T-helper 2 cell treated with Interferon-gamma antibody and Interleukin-4, amounts not matched to agents 100 ng/mL and 5 ng/mL, for 36 hours (primary cell): ENCODE measurements at places on chromosomes 7 and 10. TPM values are rescaled to one million over a fixed set of nuclear protein-coding genes. Genes with fewer than 3 reads are reported as not detected.

Gene AKR1C2
- total RNA-seq, result not detected in 2 replicates

Gene OPALIN
- total RNA-seq, result not detected in 2 replicates

Gene UBE2D4
- total RNA-seq, result 10.3 and 11.7 TPM in 2 replicates

Gene SERPINE1
- total RNA-seq, result 0.14 and 0.27 TPM in 2 replicates

Gene FAM20C
- total RNA-seq, result 0.32 and 0.70 TPM in 2 replicates

Gene MEOX2
- not detected in 2 replicates for total RNA-seq

Gene BPGM
- total RNA-seq, result 21.7 and 22.3 TPM in 2 replicates
